SHP77 treated with DMSO at 0.1 percent for 48 hours (cell line): ENCODE measurements at places on chromosomes 11 and 22.

- no peak for DNase-seq
Measured at GRCh38 chr11:66100272-66101065, 30.4 kb downstream of the PACS1 start.

DNA sequence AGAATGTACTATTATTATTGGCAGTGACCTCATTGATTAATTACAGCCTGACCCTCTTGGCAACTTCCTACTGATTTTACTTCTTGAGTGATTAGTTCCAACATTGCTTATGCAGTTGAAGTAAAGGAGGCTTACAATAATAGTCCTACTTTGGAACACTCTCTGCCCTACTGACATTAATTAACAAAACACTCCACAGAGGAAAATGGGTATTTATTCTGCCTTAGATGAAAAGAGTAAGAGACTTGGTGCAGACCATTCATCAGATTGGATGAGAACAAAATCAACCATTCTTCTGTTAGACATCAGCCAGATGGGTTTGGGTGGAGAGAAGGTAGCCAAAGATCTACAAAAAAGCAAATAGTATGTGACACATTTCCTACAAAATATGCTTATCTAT, 363.8 kb downstream of the FAT3 start:
- DNase-seq = no peak

DNA sequence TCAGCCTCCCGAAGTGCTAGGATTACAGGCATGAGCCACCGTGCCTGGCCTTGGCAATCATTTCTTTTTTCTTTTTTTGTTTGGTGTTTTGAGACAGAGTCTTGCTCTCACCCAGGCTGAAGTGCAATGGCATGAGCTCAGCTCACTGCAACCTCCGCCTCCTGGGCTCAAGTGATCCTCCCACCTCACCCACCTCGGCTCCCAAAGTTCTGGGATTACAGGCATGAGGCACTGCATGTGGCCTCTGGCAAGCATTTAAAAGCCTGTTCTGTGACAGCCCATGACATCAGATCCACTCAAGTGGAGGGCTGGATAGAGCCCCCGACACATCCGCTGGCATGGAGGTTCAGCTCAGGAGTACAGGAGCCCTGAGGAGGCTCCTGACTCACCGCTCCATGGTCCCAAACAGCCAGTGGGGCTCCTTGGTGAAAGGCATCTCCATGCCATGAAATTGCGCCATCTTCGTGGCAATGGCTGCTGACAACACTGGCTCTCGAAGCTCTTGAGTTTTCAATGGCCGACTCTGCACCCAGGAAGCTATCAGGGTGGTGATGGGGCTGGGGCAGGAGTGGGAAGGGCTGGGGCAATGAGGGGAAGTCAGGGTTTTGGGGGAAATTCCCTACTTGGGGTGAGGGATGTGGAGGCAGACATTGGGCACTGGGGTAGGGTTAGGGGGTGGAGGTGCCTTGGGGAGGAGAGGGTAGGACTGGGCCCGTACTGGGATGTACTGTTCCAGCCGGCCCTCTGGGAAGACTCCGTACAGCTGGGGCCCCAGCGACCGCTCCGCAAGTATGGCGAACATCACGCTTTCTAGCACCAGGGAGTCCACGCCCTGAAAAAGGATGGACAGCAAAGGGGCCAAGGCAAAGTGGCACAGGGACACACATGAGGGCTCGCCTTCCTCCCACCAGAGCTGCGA, 1.4 kb downstream of the CHKB start:
- no peak for DNase-seq

DNA sequence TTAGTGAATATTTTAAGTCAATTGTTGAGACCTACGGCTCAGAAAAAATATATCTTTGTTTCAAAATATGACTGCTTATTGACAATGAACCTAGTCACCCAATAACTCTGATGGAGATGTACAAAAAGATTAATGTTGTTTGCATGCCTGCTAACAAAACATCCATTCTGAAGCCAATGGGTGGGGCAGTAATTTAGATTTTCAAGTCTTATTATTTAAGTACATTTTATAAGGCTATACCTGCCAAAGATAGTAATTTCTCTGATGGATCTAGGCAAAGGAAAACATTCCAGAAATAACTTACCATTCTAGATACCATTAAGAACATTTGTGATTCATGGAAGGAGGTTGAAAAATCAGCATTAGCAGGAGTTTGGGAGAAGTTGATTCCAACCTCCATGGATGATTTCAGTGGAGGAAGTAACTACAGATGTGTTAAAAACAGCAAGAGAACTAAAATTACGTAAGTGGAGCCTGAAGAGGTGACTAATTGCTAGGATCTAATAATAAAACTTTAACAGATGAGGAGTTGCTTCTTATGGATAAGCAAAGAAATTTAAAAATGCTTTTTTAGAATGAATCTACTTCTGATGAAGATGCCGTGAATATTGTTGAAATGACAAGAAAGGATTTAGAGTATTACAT, 26.4 kb upstream of the OR8D2 start:
- DNase-seq = no peak

GRCh38 chr22:45572444-45572843, 69.8 kb downstream of the FBLN1 start:
- DNase-seq = no peak

DNA sequence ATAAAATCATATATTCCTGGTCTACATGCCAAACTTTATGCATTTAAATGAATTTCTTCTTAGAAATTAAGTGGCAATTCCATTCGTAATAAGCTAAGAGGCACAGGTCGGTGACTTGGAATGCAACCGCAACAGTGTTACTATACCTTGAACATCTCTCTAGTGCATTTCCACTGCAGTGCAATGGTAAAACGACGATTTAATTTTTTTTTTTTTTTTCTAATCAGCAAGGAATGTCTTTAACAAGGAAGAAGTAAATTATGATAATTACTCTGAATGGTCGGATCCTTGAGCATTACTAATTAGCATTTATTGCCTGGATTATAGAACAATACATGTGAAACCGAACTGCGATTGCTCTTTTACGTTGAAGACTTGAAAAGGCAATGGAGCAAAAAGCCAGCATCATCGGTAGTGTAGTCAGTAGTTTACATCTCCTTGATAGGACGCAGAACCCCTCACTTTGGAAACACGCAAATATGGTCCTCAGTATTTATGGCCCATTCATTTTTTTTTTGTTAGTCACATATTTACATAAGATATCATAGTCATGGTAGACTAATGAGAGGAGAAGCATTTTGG, 20.2 kb downstream of the BLID start:
- no peak for DNase-seq

DNA sequence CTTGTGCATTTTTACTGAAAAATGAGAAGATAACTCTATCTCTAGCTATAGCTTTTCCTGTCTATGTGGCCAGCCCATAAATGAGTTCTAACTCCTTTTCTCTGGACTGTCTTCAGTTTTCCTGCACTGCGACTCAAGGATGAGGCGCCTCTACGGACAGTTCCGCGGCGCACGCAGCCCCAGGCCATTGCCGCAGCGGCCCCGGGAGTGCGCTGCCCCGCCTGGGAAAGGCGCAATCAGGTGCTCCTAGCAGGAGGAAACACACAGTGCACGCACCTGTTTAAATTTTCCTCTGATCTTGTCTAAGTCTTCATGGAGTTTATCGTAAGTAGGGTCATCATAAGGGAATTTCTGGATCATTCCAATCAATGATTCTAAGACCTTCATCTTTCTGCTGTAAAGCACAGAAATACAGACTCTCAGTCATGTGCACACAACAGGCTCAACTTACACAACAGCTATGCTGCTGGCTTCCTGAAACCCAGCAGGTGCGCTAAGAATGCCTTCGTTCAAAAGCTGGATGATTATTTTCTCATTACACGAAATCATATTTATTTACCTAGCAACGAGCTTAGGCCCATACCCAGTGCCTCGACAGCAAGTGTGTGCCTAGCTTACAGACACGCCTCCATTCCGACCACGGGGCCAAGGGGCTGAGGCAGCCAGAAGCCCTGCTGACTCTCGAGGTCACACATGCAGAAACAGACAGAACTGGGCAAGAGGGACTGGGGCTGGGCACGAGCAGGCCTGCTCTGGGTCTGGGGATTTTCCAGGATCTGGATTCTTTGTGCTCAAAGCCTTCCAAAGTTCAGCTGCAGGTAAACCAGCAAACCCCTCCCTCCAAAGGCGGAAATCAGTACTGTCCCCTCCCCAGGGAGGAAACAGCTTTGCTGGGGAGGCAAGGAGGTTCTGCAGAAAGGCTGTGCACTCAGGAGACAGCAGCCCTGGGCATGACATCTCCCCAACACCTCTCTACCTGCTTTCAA, 7.2 kb downstream of the LTO1 start:
- DNase-seq = no peak

DNA sequence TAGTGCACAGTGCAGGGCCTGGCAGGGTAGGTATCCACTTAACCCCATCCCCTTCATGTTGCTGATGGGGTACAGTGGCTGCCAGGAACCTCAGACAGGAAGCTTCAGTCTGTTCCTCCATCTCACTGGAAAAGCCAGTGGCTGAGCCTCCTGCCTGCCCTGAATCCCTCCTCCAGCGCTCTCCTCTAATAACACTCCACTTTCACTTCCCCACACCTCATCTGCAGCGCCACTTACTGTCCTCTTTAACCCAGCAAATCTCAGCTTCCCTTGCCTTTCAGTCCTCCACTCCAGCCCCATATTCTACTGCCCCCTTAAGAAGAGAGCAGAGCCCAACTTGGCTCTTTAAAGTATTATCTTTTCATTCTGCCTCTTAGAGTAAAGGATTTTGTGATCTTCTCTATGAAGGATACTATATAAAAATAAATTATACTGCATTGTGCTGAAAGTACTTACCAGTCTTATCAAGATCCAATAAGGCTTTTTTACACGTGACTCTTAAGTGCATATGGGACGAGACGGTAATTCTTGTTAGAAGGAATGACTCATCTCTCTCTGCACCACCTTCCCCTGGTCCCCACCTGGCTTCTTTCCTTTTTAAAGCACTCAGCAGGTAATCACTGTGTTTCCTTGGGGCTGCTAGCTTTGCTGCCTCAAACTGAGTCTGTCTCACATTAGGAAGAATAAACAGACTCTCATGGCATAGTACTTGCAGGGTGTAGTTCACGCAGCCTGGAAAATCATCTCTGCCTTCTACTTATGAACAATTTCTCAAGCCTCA, 238.0 kb upstream of the NARS2 start:
- DNase-seq = no peak

DNA sequence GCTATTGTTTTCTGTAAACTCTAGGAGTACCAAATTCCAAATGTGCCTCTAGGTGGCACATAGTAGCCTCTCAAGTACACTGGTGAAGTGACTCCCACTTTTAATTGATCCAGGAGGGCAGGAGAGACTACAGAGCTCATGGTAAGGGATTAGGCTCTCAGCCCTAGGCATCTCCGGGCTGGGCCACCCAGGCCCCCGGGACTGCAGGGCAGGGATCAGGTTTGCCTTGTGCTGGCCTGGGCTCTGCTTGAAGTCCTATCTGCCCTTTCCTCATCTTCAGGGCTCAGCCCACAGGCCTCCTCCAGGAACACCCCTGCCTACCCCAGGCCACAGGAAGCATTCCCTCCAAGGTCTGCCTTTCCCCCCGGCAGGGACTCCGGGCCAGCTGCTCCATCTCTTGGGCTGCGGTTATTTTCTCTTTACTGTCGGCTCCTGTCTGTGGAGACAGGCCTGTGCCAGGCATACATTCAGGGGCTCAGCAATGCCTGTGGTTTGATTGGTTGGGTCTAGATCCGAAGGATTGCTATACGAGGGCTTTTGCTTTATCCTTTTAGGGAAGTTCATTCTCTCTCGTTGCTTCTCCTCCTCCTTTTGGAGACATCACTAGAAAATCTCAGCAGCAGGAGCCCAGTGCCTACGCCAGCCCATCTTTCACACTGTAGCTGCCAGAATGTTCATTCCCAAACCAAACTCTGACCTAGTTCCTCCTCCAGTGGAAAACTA, 32.8 kb downstream of the PARVA start:
- no peak for DNase-seq

DNA sequence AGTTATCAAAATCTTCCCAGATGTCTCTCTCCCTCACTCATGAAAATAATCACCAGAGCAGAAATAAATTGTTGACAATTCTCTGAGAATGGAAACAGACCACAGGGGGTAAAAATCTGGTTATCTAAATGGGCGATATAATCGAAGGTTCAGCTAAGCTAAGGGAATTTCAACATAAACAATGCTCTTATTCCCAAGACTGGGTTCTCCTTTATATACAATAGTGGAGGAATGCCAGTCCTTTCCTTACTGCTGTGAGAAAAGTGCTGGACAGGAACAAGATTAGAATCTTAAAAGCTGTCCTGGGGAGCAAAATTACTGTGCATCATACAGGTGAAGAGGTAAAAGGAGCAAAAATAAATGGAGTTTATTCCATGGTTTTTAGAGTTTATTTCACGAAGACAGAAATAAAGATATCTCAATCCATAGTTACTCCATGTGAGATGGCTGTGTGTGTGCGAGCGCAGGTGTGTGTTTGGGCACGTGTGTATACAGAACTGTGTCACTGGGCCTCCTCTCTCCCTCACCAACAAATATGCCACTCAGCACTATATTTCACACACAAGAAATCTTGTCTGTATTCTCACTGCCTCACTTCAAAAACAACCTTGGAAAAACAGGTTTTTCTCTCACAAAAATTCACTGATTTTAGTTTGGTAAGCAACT, 385.6 kb downstream of the DCDC1 start:
- no peak for DNase-seq

DNA sequence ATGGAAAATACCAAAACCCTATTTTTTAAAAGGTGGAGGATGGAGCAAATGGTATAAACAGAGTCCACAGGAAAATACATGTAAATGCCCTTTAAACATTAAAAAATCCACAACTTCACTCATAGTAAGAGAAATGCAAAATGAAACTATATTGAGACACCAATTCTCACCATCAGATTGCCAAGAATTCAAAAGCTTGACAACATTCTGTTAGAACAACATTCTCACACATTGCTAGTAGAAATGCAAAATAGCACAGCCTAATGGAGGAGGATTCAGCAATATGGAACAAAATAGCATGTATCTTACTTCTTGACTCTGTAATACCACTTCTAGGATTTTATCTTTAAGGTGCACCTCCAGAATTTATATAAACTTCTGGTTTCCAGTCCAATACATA, 351.8 kb downstream of the NXPE2 start:
- DNase-seq = no peak

- DNase-seq = no peak
Measured at GRCh38 chr11:130340671-130341319, 26.1 kb upstream of the ZBTB44 start.
